ENCODE measurements at places on chromosomes 5 and 9. TPM values are rescaled to one million over a fixed set of nuclear protein-coding genes. Genes with fewer than 3 reads are reported as not detected.

The TMC1 gene
- total RNA-seq = not detected

DNA sequence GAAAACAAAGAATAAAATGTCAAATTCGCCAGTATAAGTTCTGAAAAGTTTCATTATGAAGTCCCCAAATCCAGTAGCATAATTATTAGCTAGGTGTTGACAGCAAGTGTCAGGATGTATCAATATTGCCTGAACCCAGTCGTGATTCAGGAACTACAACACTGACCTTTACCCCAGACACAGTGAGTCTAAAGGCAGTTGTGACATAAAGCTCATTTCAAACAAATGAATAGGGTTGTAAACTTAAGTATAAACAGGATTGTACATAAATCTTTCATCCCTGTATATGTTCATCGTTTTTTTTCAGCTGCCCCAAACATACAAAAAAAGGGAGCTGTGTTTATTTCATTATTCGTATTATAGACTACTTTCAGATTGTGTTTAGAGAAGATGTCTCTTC lies 385.7 kb downstream of the PLK2 start:
- H3K36me3 ChIP-seq = no peaks in the 10 kb centered on the region
- no peak overlapping the region for H3K4me3 ChIP-seq
- H3K27me3 ChIP-seq = no peaks in the 10 kb centered on the region
- no peaks in the 10 kb centered on the region for H3K4me1 ChIP-seq

DNA sequence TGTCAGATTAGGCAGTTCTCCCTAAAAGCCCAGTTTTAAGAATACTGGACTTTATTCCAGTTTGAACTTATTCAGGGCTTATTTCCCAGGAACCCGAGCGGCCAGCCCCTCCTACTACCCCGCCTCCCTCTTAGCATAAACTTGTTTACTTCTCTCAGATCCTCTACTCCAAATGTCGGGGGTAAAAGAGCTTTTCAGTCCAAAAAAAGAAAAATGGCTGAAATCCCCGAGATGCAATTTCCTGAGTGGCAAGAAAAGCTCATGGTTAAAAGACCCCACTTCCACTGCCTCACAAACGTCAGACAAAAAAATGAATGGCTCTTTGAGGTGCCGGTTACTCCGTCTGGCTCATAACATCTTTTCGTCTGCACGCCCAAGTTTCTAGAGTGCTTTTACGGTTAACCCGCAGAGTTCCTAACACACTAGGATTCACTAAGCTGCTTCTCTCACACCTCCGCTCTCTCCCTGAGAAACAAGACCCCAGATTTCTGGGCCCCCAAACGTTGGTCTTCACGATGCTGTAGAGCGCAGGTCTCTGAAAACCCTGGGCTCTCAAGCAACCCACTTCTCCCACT lies 402 bp downstream of the BRD8 start:
- no peak overlapping the region for H3K4me3 ChIP-seq
- H3K36me3 ChIP-seq = peaks cover 35% of the 10 kb centered on the region
- DNase-seq = peak; percentile 43
- H3K4me1 ChIP-seq = peaks cover 17% of the 10 kb centered on the region

GRCh38 chr5:127863161-127863560 lies 160.0 kb downstream of the CCDC192 start:
- H3K27me3 ChIP-seq = no peaks in the 10 kb centered on the region
- H3K4me3 ChIP-seq = no peak overlapping the region
- H3K27ac ChIP-seq = no peak overlapping the region
- H3K36me3 ChIP-seq = no peaks in the 10 kb centered on the region
- H3K4me1 ChIP-seq = no peaks in the 10 kb centered on the region

DNA sequence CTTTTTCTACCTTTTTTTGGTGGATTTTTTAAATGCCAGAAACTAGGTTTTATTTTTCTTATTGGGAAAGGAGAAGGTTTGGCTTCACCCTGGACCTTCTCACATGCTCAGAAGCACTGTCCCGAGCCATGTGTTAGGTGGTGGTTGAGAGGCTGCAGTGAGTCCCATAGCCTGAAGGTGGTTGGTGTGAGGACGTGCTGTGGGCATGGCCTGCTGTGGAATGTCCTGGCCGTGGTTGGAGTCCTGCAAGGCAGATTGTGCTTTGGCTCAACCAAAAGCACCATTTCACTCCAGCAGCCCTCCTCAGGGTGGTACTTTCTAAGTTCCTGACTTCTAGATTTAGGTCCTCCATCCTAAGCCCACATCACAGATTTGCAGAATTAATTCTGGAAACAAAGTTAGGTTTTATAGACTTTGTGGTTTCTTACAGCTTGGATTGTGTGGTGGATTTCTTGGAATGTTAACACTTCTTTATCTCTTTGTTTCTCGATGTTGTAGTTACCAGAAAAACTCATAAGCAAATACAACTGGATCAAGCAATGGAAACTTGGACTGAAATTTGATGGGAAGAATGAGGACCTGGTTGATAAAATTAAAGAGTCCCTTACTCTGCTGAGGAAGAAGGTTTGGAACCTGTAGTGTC lies 22.6 kb downstream of the OTULIN start:
- H3K27ac ChIP-seq = no peak overlapping the region
- H3K4me1 ChIP-seq = peaks cover 15% of the 10 kb centered on the region
- H3K36me3 ChIP-seq = peaks cover 70% of the 10 kb centered on the region
- no peak for DNase-seq
